ENCODE measurements at places on chromosomes 2 and 18.

DNA sequence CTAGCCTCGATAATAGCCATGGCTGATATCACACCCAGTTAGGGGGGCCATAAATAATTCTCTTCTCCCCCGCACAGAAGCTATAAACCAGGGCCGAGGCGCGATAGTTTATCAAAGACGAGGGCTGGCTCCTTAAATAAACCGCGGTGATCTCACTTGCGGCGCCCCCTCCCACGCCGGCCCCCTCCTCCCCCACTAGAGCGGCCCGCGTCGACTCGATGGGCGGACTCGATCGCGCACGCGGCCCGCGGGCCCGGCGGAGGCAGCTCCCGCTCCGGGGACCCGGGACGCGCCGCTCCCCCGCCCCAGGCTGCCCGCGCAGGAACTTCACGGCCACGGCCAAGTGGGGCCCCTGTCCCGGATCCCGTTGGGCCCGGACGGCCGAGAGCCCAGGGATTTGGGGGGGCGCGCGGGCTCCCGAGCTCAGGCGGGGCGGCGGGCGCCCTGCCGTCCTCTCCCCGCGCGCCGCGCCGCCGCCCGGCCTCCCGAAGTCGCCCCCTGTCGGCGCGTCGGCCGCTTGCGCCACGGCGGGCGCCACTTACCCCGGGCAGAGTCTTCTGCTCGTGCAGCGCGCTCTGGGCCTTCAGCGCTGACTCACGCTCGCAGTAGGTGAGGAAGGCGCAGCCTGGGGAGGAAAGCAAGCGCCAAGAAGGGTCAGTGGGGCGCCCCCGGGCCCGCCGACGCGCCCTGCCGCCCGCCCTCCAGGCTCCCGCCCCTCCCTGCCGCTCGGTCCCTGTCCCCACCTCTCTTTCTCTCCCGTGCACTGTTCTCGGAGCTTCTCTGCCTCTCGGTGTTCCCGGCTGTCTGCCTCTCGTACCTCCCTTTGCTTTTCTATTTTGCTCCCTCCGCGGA, 80.4 kb downstream of the CELF4 start:
- H3K36me3 ChIP-seq: no peaks in the 10 kb centered on the region
- H3K27ac ChIP-seq: no peak overlapping the region
- peak; percentile 35 for DNase-seq

DNA sequence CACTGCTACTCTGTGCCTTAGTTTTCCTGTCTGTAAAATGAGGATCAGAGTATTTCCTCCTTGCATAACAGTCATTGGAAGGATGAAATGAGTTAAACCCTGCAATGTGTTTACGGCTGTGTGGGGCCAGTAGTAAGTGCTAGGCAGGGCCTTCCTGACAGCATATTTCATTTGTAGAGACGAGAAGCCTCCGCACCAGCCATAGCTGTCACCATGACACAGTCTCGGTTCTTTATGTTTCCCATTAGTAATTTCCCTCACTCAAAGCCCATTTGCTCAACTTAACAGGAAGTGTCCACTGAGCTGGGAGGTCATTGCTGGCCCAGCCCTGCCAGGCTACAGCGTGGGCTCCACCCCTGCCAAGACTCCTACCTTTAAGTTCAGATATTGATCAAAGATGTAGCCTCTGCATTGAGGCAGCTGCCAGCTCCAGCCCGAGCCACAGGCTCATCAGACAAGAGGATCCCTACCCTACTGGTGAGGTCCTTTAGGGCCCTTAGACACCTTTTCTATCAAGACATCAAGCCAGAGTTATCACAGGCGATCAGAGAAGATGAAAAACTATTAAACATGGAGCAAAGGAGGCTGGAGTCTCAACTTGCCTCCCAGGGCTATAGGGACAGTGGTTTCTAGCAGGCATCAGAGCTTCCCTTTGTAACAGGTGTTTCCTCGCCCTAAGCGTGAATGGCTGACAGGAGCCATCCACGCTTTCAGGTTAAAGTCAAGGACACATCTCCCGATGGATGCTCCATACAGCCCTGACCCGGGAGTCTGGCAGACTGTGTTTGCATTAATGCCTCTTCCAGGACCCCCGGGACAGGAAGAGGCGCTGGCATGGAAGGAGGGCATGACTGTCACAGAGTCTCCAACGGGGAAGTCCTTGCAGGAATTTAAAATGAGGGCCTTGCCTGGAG, 251.7 kb downstream of the NDUFA10 start:
- no peaks in the 10 kb centered on the region for H3K4me1 ChIP-seq
- no peak overlapping the region for H3K27ac ChIP-seq
- peaks cover 2% of the 10 kb centered on the region for H3K27me3 ChIP-seq
- no peak for DNase-seq

DNA sequence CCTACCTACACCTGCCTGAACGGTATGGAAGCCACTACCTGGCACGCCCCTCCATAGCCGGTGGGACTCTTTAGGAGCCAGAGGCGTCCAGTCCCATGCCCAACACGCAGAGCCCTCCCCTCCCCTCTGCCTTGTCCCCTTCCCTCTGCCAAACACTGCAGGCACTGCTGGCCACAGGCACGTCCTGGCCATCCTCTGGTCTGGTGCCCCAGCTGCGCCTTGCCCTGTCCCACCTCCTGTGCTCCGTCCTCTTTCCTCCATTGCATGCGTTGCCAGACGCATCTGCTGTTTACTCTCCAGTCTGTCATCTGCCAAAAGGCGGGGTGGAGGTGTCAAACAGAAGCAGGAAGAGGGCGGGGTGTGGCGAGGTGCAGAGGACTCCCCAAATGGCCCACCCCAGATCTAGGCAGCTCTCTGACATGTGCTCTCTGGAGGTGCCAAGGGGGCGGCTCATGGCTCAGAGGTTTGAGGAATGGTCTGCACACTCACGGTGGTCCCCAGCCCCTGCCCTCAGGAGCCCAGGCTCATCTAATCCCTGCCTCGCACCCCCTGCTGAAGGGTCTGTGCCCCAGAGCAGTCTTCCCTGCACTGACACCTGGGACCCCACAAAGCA, 45.1 kb downstream of the HS6ST1 start:
- no peak overlapping the region for H3K4me3 ChIP-seq
- no peaks in the 10 kb centered on the region for H3K27me3 ChIP-seq
- DNase-seq: no peak
- no peak overlapping the region for H3K27ac ChIP-seq
- H3K4me1 ChIP-seq: peaks cover 10% of the 10 kb centered on the region

- no peaks in the 10 kb centered on the region for H3K27me3 ChIP-seq
- H3K4me1 ChIP-seq: peaks cover 2% of the 10 kb centered on the region
- H3K4me3 ChIP-seq: no peak overlapping the region
These were observed 291.5 kb upstream of the CCDC68 start for GRCh38 chr18:55250768-55251173.

DNA sequence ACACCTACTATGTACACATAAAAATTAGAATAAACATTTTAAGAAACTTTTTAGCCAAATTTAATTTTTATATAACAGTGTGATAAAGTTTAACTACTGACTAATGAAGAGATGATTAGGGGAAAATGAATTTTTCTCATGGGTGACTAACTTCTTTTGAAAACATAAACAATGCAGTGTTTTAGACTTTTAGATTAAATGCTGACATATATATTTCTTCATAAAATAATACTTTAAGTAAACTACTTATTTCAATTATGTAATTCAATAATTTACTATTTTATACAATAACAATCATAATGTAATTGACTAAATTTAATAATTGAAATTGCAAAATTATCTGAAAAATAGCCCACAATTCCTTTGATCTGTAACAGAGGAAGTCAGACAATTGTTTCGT, 233.3 kb upstream of the PXDN start:
- H3K27me3 ChIP-seq: no peaks in the 10 kb centered on the region
- no peak overlapping the region for H3K4me3 ChIP-seq
- DNase-seq: no peak
- H3K27ac ChIP-seq: no peak overlapping the region

DNA sequence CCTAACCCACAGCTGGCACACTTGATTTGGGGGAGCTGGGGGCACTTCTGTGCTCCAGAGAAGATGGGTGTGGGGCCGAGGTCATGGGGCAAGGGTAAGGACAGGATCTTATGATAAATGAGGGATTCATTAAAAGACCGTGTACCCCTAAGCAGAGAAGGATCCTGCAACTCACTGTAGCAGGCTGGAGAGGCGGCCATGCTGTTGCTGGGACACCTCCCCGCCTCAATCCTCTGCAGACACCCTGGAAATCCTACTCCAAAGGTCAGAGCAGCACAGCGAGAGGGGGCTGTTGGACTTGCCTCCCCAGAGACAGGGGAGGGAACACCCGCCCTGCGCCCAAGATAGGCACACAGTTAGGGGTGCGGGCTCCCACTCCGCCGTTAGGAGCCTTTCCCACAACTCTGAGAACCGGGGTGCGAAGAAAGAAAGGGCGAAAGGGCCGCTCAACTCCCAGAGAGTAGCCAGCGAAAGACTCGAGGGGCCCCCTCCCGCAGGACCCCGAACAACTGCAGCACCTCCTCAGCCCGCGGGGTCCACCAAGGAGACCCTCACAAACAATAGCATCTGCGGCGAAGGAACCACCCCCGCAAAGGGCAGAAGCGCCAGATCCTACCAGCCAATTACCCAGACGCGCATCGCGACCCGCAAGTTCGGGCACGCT, 1.4 kb downstream of the PARD6G start:
- peak; percentile 34 for DNase-seq
- peaks cover 6% of the 10 kb centered on the region for H3K27me3 ChIP-seq
- no peaks in the 10 kb centered on the region for H3K4me1 ChIP-seq
- peak overlapping the region; percentile 63 for H3K4me3 ChIP-seq

GRCh38 chr2:110740747-110741349, 8.5 kb downstream of the ACOXL start:
- H3K27me3 ChIP-seq: no peaks in the 10 kb centered on the region
- H3K27ac ChIP-seq: no peak overlapping the region
- no peaks in the 10 kb centered on the region for H3K36me3 ChIP-seq
- DNase-seq: peak; percentile 24
- H3K4me3 ChIP-seq: no peak overlapping the region
- peaks cover 7% of the 10 kb centered on the region for H3K4me1 ChIP-seq

- no peak overlapping the region for H3K27ac ChIP-seq
- DNase-seq: no peak
- no peaks in the 10 kb centered on the region for H3K27me3 ChIP-seq
- H3K36me3 ChIP-seq: peaks cover 45% of the 10 kb centered on the region
- H3K4me1 ChIP-seq: no peaks in the 10 kb centered on the region
- no peak overlapping the region for H3K4me3 ChIP-seq
These were observed 22.5 kb downstream of the STAMBP start for GRCh38 chr2:73851274-73851673.

DNA sequence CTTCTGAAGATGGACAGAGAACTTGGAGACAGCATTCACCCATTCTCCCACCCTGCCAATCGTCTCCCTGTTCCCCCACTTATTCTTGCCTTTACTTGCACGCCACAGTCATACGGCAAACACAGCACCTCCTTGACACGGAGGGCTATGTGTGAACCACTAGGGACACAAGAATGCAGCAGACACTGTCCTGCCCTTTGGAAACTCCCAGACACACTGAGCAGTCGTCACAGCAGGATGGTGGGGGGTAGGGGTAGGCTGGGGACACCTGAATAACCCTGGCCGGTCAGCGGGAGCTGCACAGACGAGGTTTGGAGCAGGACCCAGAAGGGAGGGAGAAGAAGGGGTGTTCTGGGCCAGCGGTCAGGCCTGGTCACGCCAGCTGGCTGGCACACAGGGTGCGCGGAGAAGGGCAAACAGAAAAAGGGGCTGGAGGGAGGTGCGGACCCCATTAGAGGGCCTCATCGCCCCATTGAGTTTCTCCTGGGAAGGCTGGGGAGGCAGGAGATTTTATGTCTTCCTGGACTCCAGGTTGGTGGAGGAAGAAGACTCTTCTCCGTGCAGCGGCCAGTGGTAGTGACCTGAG, 40.0 kb upstream of the FOSL2 start:
- H3K36me3 ChIP-seq: no peaks in the 10 kb centered on the region
- H3K27ac ChIP-seq: peak overlapping the region; percentile 44
- H3K4me1 ChIP-seq: peaks cover 23% of the 10 kb centered on the region
- no peak overlapping the region for H3K4me3 ChIP-seq
- H3K27me3 ChIP-seq: no peaks in the 10 kb centered on the region

DNA sequence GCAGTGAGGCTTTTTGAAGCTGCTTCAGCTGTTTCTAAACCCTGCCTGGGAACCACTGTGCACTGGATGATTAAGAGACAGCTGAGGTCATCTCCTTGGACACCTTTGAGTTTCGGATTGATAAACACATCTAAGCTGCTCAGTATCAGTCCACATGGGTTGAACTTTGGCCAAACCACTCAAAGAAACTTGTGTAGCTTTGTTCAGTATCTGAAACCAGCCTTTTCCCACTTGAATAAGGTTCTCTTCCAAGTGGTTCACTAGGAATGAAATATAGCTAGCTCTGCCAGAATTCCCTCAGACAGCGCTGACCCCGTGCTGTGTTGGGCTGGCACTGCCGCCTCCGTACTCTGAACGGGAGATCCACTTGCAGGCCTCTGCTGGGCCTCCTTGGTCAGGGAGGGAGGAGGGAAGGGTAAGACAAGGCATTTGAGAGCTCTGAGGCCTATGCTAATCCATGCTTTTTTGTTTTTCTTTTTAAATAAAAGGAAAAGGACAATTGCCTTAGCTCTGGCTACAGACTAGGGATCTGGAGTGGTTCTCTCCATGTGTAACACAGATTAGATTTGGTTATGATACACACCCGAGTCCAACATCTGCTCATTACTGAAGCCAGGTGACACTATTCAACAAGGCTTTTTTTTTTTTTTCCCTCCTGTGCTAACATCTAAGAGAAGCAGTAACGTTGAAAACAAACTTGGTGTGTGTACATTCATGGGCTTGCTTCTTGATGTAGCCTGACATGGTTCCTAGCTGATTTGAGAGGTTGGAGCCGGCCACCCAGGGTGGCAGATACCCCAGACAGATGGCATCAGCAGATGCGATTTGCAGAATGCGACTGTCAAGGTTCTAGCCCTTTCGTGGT, 67.7 kb downstream of the NCK2 start:
- H3K4me1 ChIP-seq: no peaks in the 10 kb centered on the region
- no peak for DNase-seq
- H3K4me3 ChIP-seq: no peak overlapping the region
- H3K27me3 ChIP-seq: no peaks in the 10 kb centered on the region
- H3K36me3 ChIP-seq: no peaks in the 10 kb centered on the region

All from trophoblast cell (in vitro differentiated cells and primary cell).